ENCODE measurements at places on chromosomes 5 and 9.

- DNase-seq, result no peak
Observed at GRCh38 chr5:5246736-5247135, 106.6 kb downstream of the ADAMTS16 start.

- no peak for DNase-seq
Observed at GRCh38 chr5:131289738-131290137, 25.9 kb downstream of the CDC42SE2 start.

DNA sequence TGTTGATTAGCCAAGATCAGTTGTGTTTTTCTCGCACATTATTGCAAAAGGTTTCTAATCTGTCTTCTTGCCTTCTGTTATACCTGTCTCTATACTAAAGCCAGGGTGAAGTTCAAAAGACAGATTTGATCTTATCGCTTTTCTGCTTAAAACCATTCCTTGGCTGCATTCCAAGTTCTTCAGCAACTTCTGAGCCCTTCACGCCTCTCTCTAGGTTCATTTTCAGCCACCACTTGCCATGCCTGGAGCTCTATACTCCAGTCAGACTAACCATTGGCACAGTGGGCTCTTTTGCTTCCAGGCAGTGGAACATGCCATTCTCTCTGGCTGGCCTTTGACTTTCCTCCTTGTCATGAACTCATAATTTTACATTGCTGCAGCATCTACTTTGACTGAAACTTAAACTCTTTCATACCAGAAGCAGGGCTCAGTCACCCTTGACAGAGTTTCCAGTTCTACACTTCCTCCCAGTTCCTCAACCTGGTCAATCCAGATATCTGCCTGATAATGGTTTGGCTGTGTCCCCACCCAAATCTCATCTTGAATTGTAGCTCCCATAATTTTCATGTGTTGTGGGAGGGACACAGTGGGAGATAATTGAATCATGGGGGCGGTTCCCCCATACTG is 114.4 kb downstream of the SLC12A2 start:
- no peak for DNase-seq

- no peak for DNase-seq
Observed at GRCh38 chr9:14246951-14247350, 67.0 kb downstream of the NFIB start.

DNA sequence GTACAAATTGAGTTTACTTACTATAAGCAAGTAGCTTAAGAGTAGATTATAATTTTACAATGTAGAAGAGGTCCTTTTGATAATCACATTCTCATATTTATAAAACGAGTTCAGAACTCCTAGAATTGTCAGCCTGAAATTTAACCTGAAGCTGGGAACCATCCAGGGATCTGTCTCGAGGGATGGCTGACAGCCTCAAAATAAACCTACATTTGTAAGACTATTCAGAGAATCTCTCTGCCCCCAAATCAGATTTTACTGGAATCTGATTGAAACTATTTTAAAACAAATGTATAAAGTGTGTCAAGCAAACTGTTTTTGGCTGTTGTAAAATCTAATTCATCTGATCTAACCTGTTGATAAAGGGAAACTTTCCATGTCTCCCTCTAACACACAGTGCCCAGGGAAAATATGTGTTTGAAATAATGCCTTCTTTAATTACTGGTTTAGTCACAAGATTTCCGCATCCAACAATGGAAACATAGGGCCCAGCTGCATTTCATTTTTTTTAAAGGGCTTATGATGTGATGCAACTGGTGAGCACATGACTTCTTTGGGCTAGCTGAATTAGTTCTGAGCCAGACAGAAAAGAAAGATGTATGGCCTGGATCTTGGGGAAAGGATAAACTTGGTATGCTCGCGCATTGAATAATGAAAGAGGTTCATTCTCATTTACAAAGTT is 30.3 kb downstream of the SLC25A46 start:
- no peak for DNase-seq

Measured in WTC11 (cell line).